Activated CD4-positive, alpha-beta T cell treated with anti-CD3 and anti-CD28 coated beads, Interleukin-2, amount 50 U/mL, for 24 hours (primary cell): ENCODE measurements at places on chromosomes 4 and X.
A peak's percentile ranks its signal among the peaks of the same experiment; 100 is the strongest.

DNA sequence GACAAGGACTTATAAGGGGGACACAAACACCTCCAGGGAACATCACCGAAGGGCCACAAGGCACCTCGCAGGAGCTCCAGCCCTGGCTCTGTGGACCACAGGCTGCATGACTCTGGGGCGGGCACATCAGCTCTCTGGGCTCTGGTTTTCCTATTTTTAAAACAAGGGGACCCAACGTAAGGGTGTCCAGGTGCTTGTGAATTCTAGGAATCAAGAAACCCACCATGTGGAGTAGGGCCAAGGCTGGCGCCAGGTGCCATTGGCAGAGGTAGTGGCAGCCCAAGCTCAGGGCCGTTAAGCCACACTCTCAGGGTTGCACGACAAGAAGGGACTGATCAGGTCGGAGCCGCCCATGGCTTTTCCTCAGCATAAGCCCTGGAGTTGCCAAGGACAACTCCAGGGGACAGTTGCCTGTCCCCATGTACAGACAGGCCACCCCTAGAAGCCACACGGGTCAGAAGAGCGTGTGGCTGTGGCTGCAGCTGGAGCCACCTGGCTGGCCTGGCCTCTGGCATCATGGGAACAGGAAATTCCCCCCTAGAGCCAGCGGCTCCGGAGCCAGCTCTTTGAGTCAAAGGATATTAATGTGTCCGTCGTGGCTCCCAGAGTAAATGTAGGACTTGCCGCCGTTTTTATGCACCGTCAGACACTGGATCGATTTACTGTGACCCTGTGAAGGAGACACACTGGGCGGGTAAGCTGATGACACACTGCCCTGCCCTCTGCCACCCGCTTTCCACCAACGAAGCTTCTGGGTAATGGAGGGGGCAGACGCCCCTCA is 32.5 kb downstream of the WDR1 start:
- DNase-seq, result no peak

DNA sequence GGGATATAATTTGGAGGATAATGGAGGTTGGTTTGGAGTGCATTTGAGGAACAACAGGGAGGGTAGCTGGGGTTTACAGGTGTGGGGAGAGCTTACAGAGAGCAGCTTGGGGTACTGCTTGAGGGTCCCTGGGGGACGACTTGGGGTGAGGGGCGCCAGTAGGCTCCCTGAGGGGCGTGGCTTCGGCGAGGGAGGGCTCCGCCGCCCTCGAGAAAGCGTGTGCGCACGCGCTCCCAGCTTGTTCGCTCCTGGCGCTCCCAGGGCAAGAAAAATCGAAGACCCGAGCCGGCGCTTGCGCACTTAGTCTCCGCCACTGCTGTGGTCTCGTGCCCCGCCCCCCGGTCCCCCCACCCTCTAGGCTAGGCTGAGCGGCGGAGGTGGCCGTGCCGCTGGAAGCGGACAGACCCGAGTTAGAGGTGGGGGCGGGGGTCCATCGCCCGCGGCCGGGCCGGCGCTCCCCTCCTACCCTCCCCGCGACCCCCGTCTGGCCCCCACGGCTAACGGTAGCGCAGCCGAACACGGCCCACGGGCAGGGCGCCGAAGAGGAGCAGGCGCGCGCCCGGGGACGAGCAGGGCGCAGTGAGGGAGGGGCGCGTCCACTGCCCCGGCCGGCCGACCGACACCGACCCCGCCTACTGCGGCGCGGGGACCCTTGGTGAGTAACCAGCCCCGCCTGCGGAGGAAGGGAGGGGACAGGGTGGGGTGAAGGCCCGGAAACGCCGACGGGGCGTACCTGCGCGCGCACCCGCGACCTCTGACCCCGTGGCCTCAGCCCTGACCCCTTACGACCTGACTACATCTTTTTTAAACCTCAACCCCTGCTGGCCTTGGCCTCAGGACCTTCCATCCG is 5.4 kb upstream of the CCDC120 start:
- DNase-seq, result peak; percentile 20

DNA sequence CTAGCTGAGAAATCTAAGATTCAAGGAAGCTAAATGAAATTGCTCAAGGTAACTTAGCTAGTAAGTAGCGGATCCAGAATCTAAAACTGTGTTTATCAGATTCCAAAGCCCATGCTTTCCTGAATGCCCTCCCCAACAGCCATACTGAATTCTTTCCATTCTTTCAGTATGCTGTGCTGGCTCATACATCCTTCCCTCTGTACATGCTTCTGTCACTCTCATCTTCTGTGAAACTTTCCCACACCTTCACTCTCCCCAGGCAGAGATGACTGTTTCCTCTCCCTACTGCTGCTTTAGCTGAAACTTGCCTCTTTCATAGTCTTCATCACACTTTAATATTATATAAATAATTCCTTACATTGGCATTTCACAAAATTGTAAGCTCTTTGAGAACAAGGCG is 39.3 kb upstream of the SMARCAD1 start:
- no peak for DNase-seq

GRCh38 chrX:153744210-153745066 is 19.6 kb upstream of the PLXNB3 start:
- no peak for DNase-seq

DNA sequence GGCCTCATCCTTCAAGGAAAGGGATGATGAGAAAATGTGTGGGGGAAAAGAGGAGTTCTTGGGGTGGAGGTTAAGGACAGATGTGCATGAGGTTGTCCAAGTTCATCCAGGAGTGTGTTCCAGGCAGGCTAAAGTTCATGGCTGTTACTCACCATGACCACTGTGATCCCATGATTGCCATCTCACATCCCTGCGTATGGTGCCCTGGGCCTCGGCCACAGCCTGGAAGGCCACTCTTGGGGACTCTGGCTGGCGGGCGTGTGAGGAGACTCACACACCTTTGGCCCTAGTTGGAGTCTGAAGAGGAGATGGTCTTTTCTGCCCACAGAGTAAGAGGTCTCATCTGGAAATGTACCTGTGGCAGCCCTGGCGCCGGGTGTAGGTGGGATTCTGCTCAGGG is 7.4 kb upstream of the LOC101059915 start:
- no peak for DNase-seq

GRCh38 chr4:75678965-75679364 is 5.8 kb upstream of the G3BP2 start:
- no peak for DNase-seq

DNA sequence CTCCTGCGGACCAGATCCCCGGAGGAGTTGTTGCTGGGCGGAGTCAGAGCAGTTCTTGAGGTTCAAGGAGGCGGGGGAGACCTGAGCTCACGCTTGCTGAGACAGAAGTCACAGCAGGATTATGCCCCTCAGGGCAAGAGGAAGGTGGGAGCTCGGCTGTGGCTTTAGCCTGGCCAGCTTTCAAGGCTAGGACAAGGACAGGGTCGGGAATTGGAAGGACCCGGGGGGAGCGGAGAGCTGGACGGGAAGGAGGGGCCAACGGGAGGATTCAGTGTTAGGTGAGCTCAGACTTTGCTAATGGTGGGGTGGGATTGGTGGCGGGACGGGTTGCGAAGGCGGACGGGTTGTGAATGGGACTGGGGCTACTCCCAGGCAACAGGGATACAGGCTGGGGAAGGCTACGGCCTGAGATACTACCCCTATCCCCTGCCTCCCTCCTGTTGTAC is at the start of gene RIBC1:
Gene RIBC1, plus strand, starts transcription at position 13 of the 446 bp plus-strand sequence. CDS start 3,404 bp downstream, outside the sequence.
- DNase-seq, result no peak

DNA sequence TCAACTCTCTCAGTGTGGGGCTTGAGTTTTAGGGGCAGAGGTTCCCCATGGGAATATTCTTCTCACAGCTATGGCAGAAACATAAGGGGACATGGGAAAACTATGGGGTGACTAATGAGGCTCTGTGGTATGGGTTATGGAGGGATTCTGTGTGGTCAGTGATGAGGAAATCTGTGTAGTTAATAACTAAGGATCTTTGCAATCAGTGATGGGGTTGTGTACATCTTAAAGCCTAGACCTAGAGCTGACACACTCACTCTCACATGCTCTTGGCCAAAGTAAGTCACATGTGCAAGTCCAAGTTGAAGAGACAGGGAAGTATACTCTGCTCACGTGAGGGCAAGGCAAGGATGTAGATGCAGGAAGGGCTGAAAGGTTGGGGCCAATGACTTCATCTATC is 86.4 kb upstream of the UXT start:
- no peak for DNase-seq

DNA sequence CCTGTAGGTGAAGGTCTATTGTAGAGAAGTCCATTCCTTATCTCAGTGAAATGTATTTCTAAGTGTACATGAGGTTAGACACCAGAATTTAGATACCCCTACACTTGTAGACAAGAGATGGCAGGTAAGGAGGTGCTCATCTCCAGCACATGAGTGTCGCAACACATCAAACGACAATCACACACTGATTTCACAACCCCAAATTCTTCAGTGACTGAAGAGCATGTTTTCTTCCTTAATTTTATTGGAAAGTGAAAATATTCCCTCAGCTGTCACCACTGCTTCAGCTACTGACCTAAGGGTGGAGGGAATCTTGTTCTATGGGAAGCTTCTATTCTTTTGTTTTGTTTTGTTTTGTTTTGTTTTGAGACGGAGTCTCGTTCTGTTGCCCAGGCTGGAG is 280.3 kb downstream of the ARHGAP24 start:
- DNase-seq, result no peak

DNA sequence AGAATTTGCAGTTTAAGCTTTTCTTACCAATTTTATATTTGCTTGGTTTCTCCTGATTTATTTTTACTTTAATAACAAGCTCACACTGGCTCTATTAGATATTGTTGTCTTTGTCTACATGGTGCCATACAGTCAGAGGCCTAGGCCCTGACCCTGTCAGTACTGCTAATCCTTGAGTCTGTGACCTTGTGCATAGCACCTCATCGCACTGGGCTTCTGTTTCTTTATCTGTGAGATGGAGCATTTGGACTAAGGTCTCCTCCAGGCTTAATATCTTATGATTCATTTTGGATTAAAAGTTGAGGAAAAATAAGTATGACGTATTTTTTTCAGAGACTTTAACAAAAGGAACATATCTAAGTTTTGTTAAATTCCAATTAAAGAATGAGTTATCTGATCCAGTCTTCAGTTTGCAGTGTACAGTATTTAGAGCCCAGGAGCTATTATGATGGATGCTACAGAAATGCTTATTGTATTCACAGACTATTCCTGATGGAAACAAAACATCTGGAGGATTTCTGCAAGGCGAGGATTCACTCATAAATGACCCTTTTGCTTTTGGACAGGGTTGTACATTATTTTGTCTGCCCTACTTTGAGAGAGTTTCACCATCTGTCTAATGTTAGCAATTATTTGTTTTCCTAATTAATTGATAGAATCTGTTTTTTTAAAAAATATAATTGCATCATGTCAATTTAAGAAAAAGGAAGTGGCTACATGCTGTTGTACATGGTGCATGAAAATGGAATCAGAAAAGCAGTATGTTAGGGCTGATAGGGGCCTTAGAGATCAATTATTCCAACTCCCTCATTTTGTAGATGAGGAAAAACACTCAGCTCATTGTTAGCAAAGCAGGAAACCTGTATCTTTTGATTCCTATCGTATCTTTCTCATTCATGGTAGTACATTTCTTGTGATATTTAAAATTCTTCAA is 203.6 kb downstream of the BANK1 start:
- DNase-seq, result no peak

DNA sequence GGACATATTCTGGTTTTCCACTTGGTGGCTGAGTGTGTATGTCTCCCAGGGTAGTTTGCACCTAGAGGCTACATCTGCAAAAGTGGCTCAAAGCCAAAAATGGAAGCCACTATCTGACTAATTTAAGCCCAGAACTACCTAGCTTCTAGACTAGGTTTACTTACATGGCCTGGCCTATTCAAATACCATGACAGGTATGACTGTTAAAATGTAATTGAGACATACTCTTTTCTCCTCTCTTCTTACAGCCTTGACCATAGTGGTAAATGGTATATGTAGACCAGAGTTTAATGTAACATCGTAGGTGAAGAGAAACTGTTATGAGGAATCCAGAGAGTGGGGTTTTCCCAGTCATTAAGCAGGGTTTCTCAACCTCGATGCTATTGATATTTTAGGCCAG is 2.6 kb upstream of the TRPC5 start:
- DNase-seq, result no peak

- DNase-seq, result no peak
Measured at GRCh38 chr4:130608121-130608520, 1512.2 kb downstream of the C4orf33 start.

- DNase-seq, result no peak
Measured at GRCh38 chr4:176614793-176615192, 177.9 kb downstream of the VEGFC start.

DNA sequence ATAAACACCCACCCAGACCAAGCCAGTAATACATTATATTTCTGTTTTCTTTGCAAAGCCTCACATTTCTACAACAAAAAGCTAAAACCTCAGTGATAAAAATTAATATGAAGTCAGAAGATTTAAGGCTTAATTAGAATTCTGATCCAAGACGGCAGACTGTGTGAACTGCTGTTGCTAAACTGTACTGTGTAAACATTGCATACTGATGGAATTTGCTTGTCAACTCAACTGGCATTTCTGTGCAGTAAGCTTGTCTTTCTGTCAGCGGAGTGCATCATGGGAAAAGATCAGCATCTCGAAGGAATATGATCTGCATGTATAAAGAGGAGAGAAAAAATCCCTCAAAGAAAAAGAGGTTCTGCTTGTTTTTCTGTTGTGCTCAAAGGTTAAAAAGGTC is 69.4 kb upstream of the SPANXB1 start:
- no peak for DNase-seq

DNA sequence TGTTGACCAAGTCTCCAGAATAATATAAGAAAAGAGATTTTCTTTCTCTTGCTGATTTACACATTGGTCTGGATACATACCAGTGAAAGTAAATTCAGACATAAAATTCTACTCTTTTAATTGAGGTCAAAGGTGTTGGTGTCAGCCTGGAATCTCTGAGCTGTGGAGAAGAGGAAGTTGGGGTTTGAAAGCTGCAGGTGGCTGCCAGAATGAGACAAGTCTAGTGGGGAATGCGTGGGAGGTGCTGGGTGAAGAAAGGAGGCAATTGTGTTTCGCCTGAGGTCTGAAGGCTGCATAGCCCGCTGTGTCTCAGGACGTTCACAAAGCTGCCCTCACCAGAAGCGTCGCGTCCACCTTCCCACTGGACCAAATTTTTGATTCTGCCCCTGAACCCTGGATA is 31.2 kb downstream of the PHEX start:
- peak; percentile 58 for DNase-seq

- no peak for DNase-seq
Measured at GRCh38 chrX:40471965-40472648, 108.7 kb upstream of the ATP6AP2 start.

GRCh38 chrX:38750551-38750950 is 50.7 kb upstream of the MID1IP1 start:
- no peak for DNase-seq
